ENCODE measurements at places on chromosomes 7 and 10.

DNA sequence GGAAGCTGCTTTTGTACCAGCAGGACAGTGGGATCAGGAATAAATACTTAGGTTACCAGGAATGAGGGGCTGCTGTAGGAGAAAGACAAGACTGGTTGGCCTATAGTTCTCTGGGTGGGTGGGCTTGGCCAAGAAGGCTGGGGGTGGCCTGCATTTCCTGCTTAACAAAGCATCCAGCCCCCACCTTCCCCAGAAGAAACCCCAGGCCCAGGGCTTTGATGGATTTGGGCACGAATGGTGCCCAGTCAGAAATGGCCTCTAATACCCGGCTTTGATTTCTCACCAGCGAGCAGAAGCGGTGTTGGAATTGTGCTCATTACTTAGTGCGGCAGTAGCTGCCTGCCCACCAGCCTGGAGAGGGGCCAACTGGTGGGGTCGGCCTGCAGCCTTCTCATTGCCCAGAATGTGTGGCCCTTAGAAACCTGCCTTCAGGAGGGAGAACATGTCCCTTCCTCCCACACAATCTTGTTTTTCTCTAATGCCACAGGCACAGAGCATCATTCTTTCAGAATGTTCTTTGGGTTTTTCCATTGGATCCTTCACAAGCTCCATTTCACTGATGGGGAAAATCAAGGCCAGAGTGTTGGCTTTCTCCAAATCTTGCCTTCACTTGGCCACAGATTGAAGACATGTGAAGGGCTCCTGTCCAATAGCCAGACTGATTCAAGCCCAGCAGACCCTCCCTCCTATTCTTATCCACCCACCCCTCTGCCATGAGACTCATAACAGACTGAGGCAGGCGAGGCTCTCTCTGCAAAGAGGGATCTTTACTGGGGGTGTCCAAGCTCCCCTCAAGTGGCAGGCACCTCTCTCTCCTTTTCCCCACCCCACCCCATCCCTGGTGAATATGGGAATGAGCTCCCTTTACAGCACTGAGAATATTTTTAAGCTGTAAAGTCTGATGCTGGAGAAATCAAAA is 2.5 kb downstream of the UNC5B start:
- no peak for DNase-seq

GRCh38 chr10:60536529-60537114 is 146.9 kb upstream of the ANK3 start:
- no peak for DNase-seq

- no peak for DNase-seq
Observed at GRCh38 chr10:87538092-87539015, 33.7 kb downstream of the MINPP1 start.

DNA sequence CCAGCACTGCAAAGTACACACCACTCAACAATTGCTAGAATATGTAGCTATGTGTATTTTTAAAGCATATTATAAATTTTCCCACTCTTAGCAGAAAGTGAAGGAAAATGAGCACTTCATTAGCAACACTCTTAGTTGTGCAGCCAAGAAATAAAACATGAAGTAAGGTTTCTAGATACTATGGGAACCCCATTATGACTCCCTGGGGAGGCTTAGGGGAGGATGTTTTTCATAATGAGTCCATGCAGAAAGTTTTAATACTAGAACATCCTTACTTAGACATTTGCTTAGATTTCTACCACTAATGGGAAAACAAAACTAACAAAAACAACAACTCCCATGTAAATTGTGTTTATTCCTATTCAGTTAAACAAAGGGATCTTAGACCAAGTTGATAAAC is 148.4 kb upstream of the HDAC9 start:
- no peak for DNase-seq

GRCh38 chr7:140828741-140829140 is 96.0 kb downstream of the BRAF start:
- DNase-seq, result no peak

DNA sequence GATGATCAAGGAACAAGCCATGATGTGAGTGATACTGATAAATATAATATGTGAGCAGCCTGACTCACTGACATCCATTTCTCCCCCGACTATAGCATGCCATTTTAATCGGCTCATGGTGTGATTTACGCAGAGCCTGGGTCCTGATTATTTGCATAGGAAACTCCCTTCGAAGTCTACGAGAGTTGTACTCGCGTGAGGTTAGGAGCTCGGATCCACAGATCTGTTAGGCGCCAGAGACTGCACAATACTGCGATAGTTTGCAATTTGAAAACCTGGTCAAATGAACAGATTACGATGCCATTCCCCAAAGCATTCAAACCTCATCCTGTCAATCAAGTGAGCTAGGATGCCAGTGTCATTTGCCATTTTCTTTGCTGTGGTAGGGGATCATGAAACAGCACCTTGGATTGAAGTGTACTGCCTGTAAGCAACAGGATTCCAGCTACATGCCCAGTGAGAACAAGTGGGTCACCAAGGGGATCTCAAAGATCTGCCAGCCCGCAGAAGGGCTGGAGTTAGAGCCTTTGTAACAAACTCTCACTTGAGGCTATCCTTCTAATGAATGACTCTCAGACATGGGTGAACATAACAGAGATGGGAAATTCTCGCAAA is 158.3 kb downstream of the FRMD4A start:
- no peak for DNase-seq

GRCh38 chr7:123996327-123996625 is 36.6 kb downstream of the TMEM229A start:
- no peak for DNase-seq

DNA sequence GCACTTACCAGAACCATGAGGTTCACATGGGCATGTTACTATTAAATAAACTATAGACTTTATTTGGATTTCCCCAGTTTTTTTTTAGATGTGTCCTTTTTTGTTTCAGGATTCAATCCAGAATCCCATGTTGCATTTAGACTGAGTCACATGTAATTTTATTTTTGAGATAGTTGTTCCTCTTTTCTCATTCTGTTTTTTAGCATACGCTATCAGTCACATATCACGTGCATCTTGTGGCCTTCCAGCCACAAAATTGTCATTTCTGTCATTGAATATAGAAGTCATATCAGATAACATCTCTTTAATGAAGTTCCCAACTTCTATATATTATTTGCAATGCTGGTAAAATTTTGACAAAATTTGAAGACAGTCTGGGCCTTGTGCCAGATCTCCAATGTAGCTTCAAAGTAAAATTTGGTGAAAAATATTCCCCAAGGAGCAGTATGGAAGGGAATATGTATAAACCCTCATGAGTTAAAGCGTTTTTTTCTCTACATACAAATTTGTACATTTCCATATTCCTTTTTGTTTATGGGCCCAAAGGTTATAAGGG is 132.3 kb upstream of the MKI67 start:
- DNase-seq, result no peak

DNA sequence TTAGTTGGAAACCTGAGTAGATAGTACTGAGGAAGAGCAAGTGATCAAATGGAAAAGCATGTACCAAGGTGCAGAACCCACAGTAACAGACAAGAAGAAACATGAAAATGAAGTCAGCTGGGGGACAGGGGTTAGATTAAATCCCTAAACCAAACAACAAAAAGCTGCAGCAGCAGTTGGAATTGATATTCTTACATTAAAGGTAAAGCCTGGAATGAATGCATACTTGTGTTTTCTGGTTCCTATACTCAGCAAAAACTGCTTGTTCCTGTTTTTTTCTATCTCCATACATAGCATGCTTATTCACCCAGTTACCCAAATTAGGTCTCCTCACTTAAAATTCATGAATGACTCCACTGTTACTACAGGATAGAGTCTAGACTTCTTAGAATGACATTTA is 92.4 kb downstream of the TPST1 start:
- DNase-seq, result no peak

GRCh38 chr10:117163061-117163953 is 25.2 kb upstream of the VAX1 start:
- no peak for DNase-seq

DNA sequence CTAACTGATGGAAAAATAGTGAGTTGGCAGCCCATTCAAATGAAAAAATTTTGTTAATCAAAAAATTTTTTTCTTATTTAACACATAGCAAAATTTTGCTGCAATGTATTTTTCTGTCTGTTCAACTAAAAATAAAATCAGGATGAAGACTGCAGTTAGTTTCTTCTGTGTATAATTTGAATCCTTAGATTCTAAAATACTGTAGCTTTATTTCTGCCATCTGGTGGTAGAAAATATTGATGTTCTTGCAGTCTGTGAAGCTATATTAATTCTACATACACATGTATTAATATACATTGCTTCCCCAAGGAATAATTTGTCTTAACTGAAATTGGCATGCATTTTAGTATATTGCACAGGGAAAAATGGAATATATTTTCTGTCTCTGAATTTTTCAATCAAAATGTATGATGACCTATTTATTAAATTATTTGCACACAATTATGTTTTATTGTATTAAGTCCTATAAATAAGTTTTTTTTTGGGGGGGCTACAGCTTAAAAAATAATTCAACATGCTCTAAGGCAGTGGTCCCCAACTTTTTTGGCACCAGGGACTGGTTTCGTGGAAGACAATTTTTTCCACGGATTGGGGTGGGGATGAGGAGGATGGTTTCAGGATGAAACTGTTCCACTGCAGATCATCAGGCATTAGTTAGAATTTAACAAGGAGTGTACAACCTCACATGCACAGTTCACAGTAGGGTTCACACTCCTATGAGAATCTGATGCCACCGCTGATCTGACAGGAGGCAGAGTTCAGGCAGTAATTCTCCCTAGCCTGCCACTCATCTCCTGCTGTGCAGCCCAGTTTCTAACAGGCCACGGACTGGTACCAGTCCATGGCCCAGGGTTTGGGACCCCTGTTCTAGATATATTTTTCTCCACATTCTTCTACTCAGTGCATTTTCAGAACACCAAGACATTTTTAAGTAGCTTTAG is 119.4 kb downstream of the GNAT3 start:
- DNase-seq, result peak; percentile 33

GRCh38 chr10:47444047-47444446 is 39.9 kb downstream of the ANXA8 start:
- DNase-seq, result no peak

DNA sequence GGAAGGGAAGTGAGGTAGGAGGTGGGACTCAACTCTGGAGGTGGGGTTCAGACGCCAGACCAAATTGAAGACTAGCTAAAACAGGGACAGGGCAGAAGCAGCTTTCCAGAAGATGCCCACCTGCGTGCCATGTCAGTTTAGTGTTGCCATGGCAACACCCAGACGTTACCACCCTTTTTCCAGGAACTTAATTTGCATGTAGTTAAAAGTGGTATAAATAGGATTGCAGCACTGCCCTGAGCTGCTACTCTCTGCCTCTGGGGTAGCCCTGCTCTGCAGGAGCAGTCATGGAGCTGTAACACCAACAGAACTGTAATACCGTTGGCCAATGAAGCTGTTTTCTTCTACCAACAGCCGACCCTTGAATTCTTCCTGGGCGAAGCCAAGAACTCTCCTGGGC is 93.8 kb downstream of the PRKCQ start:
- no peak for DNase-seq

DNA sequence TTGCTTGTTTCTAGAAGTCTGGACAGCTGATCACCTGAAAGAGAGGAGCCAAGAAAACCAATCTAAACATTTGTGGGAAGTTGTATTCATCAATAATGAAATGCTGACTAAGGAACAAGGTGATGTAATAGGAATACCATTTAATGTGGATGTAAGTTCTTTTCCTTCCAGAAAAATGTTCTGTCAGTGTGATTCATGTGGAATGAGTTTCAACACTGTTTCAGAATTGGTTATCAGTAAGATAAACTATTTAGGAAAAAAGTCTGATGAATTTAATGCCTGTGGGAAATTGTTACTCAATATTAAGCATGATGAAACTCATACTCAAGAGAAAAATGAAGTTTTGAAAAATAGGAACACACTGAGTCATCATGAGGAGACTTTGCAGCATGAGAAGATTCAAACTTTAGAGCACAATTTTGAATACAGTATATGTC is 39.8 kb upstream of the ZNF37A start:
- DNase-seq, result no peak

DNA sequence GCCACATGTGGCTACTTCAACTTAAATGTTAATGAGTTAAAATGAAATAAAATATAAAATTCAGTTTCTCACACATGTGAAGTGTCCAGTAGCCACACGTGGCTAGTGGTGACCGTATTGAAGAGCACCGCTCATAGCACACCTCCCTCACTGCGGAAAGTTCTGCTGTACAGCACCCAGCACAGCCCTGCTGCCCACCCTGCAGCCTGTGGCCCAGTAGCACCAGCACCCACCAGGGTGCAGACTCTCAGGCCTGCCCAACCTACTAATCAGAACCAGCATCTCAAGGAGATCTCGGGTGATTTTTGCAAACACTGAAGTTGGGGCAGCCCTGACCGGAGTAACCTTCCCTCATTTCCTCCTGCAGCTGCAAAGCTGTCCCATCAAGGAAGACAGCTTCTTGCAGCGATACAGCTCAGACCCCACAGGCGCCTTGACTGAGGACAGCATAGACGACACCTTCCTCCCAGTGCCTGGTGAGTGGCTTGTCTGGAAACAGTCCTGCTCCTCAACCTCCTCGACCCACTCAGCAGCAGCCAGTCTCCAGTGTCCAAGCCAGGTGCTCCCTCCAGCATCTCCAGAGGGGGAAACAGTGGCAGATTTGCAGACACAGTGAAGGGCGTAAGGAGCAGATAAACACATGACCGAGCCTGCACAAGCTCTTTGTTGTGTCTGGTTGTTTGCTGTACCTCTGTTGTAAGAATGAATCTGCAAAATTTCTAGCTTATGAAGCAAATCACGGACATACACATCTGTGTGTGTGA is 162.8 kb upstream of the LANCL2 start:
- DNase-seq, result no peak

- no peak for DNase-seq
Observed at GRCh38 chr7:117435475-117436043, 8.3 kb upstream of the ASZ1 start.

DNA sequence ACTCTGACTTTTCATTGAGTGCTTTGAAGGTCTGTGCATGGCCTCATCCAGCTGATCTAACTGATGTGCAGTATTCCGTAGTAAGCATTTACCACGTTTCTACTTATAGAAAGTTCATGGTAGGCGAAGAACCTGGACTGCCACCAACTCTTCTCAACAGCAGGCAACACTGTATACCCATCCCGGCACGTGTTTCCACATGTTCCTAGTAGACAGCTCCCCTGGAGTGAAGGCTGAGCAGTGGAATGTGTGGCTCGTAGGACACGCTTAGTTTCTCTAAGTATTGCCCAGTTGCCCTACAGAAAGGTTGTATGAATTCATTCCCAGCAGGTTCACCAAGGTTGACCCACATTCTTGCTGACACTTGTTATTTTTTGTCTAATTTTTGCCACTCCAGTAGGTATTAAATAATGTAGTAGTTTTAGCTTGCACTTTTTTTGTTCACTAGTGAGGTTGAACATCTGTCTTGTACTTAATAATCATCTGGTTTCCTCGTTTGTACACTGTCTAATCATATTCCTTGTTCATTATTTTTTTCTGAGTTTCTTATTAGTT is 15.2 kb downstream of the PROSER2 start:
- DNase-seq, result no peak

- DNase-seq, result no peak
Observed at GRCh38 chr10:91683975-91684374, 51.1 kb upstream of the PPP1R3C start.

GRCh38 chr7:94649450-94649849 is 6.5 kb downstream of the SGCE start:
- no peak for DNase-seq

Measured in DMS153 (cell line).